ENCODE measurements at places on chromosomes 4 and X. TPM values are rescaled to one million over a fixed set of nuclear protein-coding genes. Genes with fewer than 3 reads are reported as not detected.

- DNase-seq, result no peak
- H3K36me3 ChIP-seq, result no peaks in the 10 kb centered on the region
- H3K4me3 ChIP-seq, result no peak overlapping the region
- no peaks in the 10 kb centered on the region for H3K4me1 ChIP-seq
- no peaks in the 10 kb centered on the region for H3K27me3 ChIP-seq
Observed at GRCh38 chr4:101981756-101982155, 191.2 kb downstream of the BANK1 start.

GRCh38 chrX:154918060-154918483 is 31.9 kb downstream of the F8A1 start:
- H3K27me3 ChIP-seq, result no peaks in the 10 kb centered on the region
- H3K27ac ChIP-seq, result no peak overlapping the region
- DNase-seq, result peak; percentile 14
- H3K36me3 ChIP-seq, result no peaks in the 10 kb centered on the region
- H3K4me1 ChIP-seq, result no peaks in the 10 kb centered on the region

DNA sequence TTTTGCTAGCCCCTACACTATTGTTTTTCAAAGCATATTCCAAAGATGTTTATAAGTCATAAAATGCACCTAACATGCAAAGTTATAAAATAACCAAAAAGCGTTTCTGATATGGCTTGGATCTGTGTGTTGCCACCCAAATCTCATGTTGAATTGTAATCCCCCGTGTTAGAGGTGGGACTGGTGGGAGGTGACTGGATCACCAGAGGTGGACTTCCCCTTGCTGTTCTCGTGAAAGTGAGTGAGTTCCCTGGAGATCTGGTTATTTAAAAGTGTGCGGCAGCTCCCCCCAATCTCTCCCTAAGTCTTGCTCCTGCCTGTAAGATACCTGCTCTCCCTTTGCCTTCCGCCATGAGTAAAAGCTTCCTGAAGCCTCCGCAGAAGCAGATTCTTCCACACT is 22.8 kb upstream of the SORBS2 start:
- DNase-seq, result no peak
- H3K4me1 ChIP-seq, result peaks cover 38% of the 10 kb centered on the region
- no peak overlapping the region for H3K27ac ChIP-seq
- H3K27me3 ChIP-seq, result no peaks in the 10 kb centered on the region
- H3K4me3 ChIP-seq, result no peak overlapping the region
- H3K36me3 ChIP-seq, result no peaks in the 10 kb centered on the region

Gene DDX53
- total RNA-seq, result not detected

Gene KCNIP4
- total RNA-seq, result not detected

Gene CD38
- total RNA-seq, result 12.1 TPM

All from tibial nerve (tissue), 4 donors.